ENCODE measurements at places on chromosomes 2 and 18. TPM values are rescaled to one million over a fixed set of nuclear protein-coding genes. Genes with fewer than 3 reads are reported as not detected.

Gene VIT
- not detected for total RNA-seq

DNA sequence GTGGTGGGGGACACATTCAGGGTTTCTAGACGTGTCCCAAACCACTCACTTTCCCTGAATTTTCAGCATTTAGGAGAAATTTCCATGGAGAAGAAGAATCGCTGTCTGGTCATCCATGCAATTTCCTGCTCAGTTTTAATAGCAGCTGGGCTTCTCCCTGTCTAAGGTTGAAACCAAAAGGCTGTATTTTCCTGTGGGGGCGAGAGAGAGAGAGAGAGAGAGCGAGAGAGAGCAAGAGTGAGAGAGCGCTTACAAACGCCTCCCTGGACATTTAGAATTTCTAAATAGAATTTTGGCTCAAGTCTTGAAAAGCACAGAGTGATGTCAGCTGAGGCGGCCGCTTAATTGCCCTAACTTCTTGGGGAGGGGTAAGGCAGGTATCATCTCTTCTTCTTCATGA lies 110.8 kb downstream of the SETBP1 start:
- DNase-seq, result peak; percentile 14
- peaks cover 19% of the 10 kb centered on the region for H3K4me1 ChIP-seq
- no peaks in the 10 kb centered on the region for H3K27me3 ChIP-seq

DNA sequence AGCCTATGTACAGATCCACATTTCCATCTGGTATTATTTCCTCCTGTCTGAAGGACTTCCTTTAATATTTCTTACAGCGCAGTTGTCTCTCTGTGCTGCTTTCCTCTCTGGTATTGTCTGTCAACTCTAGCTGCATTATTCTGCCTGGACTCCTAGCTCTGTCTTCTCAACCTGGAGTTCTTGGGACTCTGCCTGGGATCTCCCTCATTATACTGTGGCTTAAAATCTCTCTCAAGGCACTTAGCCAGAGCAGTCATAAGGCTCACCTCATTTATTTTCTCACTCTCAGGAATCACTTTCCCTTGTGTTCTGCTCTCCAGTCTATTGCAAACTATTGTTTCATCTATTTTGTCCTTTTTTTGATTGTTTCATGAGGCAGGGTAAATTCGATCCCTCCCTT lies 850.4 kb downstream of the ERBB4 start:
- no peaks in the 10 kb centered on the region for H3K4me1 ChIP-seq
- no peaks in the 10 kb centered on the region for H3K36me3 ChIP-seq
- H3K4me3 ChIP-seq, result no peak overlapping the region
- H3K27ac ChIP-seq, result no peak overlapping the region

GRCh38 chr2:208015475-208015874 lies 9.9 kb downstream of the PLEKHM3 start:
- no peaks in the 10 kb centered on the region for H3K4me1 ChIP-seq
- no peaks in the 10 kb centered on the region for H3K27me3 ChIP-seq
- no peak for DNase-seq
- no peak overlapping the region for H3K4me3 ChIP-seq
- H3K27ac ChIP-seq, result no peak overlapping the region
- H3K36me3 ChIP-seq, result no peaks in the 10 kb centered on the region
